Activated CD4-positive, alpha-beta memory T cell treated with anti-CD3 and anti-CD28 coated beads for 36 hours (primary cell): ENCODE measurements at places on chromosomes 5 and 9.

DNA sequence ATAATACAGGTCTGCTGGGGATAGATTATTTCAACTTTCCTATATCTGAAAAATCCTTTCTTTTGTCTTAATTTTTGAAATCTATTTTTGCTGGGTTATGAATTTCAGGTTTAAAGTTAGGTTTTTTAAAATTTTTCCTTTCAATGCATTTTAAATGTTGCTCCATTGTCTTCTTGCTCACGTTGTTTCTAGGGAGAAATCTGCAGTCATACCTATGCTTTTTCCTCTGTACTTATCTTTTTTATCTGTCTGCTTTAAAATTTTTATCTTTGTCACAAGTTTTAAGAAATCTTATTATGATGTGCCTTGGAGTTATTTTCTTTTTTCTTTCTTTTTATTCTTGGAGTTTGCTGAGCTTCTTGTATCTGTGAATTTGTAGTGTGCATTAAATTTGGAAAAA lies 412.0 kb upstream of the KIF2A start:
- H3K27ac ChIP-seq = no peak overlapping the region
- H3K27me3 ChIP-seq = no peaks in the 10 kb centered on the region
- no peaks in the 10 kb centered on the region for H3K36me3 ChIP-seq
- no peak overlapping the region for H3K4me3 ChIP-seq
- H3K4me1 ChIP-seq = no peaks in the 10 kb centered on the region
- no peak for DNase-seq

DNA sequence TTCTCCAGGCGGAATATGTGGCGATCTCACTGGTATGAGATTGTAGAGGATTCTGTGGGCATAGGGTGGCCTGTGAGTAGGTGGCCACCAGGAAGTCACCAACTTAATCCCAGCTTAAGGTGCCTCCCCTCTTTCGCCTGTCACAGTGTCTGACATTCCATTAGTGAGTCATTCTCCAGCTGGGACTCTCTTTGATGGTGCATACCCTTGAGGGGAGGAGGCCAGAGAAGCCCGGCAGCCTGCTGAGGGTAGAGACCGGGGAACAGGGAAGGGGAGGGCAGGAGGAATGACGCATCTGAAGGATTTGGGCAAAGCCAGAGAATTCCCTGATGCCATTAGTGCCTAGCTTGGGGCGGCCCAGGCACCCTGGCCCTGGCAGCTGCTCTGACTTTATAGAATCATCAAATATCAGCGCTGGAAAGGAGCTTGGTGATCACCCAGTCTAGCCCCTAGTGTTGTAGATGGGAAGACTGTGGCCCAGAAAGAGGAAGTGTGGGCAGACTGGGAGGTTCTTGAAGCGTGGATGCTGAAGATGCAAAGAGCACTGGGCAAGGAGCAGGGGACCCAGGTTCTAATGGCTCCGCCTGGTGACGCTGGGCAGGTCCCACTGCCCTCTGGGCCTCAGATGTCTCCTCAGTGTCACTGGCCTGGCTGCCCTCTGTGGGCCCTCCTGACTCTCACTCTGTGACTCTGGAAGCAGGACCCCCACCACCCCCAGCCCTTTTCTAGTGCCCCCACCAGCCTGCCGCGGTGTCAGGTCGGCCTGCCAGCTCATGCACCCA lies 41.4 kb downstream of the DAB2IP start:
- no peak overlapping the region for H3K27ac ChIP-seq
- H3K4me1 ChIP-seq = no peaks in the 10 kb centered on the region
- H3K27me3 ChIP-seq = peaks cover 15% of the 10 kb centered on the region
- H3K4me3 ChIP-seq = no peak overlapping the region
- DNase-seq = no peak

DNA sequence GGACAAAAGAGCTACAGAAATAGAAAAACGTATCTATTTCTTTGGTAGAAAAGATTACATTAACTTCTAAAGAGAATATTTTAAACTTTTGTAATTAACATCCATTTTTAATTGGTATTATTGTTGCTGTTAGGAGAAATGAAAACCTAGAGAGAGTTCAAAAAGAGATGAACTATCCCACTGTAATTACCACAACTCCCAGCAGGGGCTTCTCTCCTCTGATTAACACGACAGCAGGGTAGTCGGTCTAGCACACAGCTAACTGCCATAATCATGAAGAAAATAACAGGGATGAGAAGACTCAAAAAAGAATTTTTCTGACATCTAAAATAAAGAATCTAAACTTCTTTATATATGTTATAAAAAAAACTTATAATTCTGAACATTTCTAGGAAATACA lies 86.2 kb upstream of the CDH9 start:
- no peak overlapping the region for H3K27ac ChIP-seq
- no peaks in the 10 kb centered on the region for H3K27me3 ChIP-seq
- H3K4me1 ChIP-seq = no peaks in the 10 kb centered on the region
- no peak for DNase-seq

- no peaks in the 10 kb centered on the region for H3K36me3 ChIP-seq
- peaks cover 2% of the 10 kb centered on the region for H3K27me3 ChIP-seq
- no peak for DNase-seq
- H3K4me3 ChIP-seq = no peak overlapping the region
These were observed 4.4 kb upstream of the SMIM3 start for GRCh38 chr5:150774145-150774544.

- no peaks in the 10 kb centered on the region for H3K27me3 ChIP-seq
- no peaks in the 10 kb centered on the region for H3K4me1 ChIP-seq
- no peak overlapping the region for H3K4me3 ChIP-seq
- no peak overlapping the region for H3K27ac ChIP-seq
These were observed 74.7 kb downstream of the S1PR3 start for GRCh38 chr9:89065921-89066320.

GRCh38 chr5:174090129-174090528 lies 44.6 kb downstream of the NSG2 start:
- H3K4me1 ChIP-seq = no peaks in the 10 kb centered on the region
- no peaks in the 10 kb centered on the region for H3K36me3 ChIP-seq
- H3K27ac ChIP-seq = no peak overlapping the region
- no peak overlapping the region for H3K4me3 ChIP-seq
- DNase-seq = no peak

DNA sequence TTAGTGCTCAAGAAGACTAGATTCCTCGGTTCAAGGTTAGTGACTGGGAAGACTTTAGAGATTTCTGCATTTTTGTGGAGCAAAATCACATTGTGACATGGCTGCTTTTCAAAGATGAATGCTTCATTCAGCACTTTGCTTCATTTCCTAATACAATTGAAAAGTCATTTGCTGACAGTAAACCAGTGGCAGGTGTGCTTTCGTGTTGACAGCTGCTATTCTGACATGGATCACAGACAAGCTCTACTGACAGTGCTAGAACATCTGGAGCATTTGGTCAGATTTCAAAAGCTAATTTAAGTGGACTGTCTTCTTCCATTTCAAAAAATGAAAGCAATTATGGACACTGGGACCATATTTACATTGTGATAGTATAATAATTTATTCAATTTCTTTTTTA lies 1060.1 kb downstream of the PTPRD start:
- no peak for DNase-seq
- H3K36me3 ChIP-seq = no peaks in the 10 kb centered on the region
- H3K4me1 ChIP-seq = no peaks in the 10 kb centered on the region
- H3K27ac ChIP-seq = no peak overlapping the region
- H3K27me3 ChIP-seq = no peaks in the 10 kb centered on the region

DNA sequence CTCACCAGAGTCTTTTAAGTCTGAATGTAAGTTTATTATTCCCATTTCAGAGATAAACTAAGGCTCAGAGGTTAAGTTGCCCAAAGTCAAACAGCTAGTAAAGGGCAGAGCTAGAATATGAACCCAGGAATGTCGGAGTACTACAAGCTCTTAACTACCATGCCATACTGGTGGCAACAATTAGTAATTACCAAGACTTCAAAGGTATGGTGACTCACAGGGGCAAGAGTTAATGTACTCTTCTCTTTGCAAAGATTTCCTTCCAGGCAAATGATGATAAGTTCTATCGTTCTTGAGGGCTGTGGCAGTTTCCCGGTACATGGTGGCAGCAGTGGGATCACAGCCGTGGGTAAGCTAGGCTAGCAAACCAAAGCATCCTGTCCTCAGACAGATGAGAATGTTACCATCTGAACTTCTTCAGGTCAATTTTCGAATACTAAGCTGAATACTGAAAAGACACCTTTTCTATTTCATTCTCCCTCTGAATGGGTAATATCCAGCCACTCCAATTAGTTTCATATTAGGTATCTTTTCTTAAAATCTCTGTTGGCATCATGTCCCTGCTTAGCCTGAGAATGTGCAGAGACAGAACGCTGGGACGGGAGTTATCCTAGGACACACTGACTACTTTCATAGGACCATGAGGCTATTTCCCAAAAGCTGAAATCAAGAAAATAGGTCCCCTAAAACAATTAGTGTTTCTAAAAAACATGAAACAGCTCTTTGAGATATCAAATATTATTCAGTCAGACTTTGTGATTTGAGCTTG lies 117.0 kb upstream of the NR5A1 start:
- DNase-seq = no peak
- H3K4me3 ChIP-seq = no peak overlapping the region
- no peaks in the 10 kb centered on the region for H3K27me3 ChIP-seq
- H3K4me1 ChIP-seq = no peaks in the 10 kb centered on the region

GRCh38 chr5:125331987-125332598 lies 585.7 kb upstream of the ZNF608 start:
- H3K4me1 ChIP-seq = no peaks in the 10 kb centered on the region
- no peak overlapping the region for H3K4me3 ChIP-seq
- no peak overlapping the region for H3K27ac ChIP-seq
- H3K27me3 ChIP-seq = no peaks in the 10 kb centered on the region
- DNase-seq = no peak
- H3K36me3 ChIP-seq = no peaks in the 10 kb centered on the region

- no peak overlapping the region for H3K4me3 ChIP-seq
- H3K4me1 ChIP-seq = no peaks in the 10 kb centered on the region
- H3K27me3 ChIP-seq = no peaks in the 10 kb centered on the region
- DNase-seq = no peak
- no peak overlapping the region for H3K27ac ChIP-seq
These were observed 366.9 kb downstream of the DEPDC1B start for GRCh38 chr5:60333005-60333571.

- H3K4me3 ChIP-seq = no peak overlapping the region
- no peaks in the 10 kb centered on the region for H3K36me3 ChIP-seq
- H3K27ac ChIP-seq = no peak overlapping the region
- H3K27me3 ChIP-seq = peaks cover 56% of the 10 kb centered on the region
These were observed 52.5 kb downstream of the TRIP13 start for GRCh38 chr5:944992-945685.

DNA sequence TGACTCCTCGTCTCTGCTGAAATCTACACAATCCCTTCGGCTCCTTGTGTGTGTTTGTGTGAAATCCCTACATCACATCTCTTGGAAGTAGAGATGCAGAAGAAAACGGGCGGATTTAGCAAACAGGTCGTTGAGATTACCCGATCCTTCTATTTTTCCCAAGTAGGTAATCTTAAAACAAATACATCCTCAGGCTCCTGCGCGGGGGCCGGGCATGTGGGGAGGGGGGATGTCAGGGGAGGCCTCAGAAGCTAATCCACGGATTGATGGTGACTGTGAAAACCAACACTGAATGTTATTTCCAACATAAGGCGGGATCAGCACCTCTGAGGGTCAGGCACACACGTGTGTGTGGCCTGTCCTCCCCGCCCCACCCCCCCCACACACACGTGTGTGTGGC lies 137.8 kb downstream of the ROR2 start:
- no peaks in the 10 kb centered on the region for H3K27me3 ChIP-seq
- no peak for DNase-seq
- H3K27ac ChIP-seq = no peak overlapping the region
- no peak overlapping the region for H3K4me3 ChIP-seq

DNA sequence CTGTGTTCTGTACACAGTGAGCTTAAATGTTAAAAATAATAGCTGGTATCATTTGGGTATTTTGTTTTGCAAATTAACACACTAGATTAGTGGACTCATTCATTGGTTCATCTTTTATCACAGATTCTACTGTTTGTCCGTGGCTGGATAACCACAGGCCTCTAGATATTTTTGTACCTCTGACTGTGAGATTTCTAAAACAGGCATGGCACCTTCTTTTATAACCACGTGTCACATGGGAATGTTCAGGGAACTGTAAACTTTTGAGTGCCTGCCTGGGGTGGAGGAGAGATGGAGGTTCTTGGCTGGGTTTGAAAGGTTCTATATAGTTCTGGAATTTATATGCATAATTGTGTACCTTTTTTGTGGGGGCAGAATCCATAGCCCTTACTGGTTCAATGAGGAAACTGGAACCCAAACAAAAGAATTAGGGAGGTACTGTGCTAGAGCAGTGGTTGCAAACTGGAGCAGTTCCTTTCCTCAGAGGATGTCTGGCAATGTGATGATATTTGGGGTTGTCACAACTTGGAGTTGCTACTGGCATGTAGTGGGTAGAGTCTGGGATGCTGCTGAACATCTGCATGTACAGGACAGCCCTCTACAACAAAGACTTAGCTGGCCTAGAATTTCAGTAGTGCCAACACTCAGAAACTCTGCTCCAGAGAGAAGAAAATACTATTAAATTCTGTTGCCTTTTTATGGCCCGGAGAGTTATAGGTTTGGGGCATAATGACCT lies 16.9 kb downstream of the TLE4 start:
- H3K36me3 ChIP-seq = peaks cover 6% of the 10 kb centered on the region
- DNase-seq = no peak
- peaks cover 51% of the 10 kb centered on the region for H3K4me1 ChIP-seq
- H3K27ac ChIP-seq = no peak overlapping the region

GRCh38 chr9:13728131-13728530 lies 448.6 kb upstream of the MPDZ start:
- H3K27me3 ChIP-seq = no peaks in the 10 kb centered on the region
- H3K4me3 ChIP-seq = no peak overlapping the region
- DNase-seq = no peak
- no peak overlapping the region for H3K27ac ChIP-seq
- H3K36me3 ChIP-seq = no peaks in the 10 kb centered on the region
- no peaks in the 10 kb centered on the region for H3K4me1 ChIP-seq

DNA sequence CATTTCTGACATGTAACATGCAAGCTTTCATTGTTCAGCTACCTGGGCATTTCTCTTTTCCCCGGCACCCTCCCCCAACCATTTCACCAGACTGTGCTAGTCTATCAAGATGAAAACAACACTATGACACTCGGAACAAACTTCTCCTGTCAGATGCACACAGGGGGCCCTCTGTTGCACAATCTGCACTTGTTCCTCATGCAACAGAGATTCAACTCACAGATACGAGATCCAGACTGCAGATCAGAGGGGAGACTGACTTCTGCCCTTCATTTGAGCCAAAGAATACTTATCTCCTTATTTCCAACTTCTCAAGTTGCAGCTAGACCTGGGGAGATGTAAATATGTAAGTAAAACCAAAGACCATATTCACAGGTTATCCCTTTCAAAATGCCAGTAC lies 15.7 kb upstream of the FST start:
- no peak overlapping the region for H3K27ac ChIP-seq
- no peaks in the 10 kb centered on the region for H3K4me1 ChIP-seq
- H3K4me3 ChIP-seq = no peak overlapping the region
- no peak for DNase-seq

DNA sequence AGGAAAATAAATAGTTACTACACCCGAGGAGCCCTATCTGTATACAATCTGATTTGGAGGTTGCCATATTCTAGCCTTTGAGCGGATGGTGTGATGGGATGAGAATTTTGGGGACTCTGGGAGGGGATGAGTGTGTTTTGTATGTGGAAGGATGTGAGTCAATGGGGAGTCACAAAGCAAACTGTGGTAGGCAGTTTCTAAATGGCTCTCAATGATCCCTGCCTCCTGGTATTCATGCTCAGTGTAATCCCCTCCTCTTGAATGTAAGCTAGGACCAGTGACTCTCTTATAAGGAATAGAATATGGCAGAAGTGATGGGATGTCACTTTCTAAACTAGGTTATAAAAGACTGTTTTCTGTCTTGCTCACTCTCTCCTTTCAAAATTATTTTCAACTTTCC lies 205.7 kb upstream of the RIOK2 start:
- no peak overlapping the region for H3K27ac ChIP-seq
- no peaks in the 10 kb centered on the region for H3K27me3 ChIP-seq
- no peaks in the 10 kb centered on the region for H3K4me1 ChIP-seq
- no peak overlapping the region for H3K4me3 ChIP-seq
- no peaks in the 10 kb centered on the region for H3K36me3 ChIP-seq
- no peak for DNase-seq
